ENCODE measurements at places on chromosomes 12 and 14. TPM values are rescaled to one million over a fixed set of nuclear protein-coding genes. Genes with fewer than 3 reads are reported as not detected.

GRCh38 chr12:111759271-111759670 is 7.5 kb upstream of the ALDH2 start:
- no peak overlapping the region for H3K27ac ChIP-seq
- H3K27me3 ChIP-seq: peaks cover 17% of the 10 kb centered on the region
- no peak overlapping the region for H3K4me3 ChIP-seq

DNA sequence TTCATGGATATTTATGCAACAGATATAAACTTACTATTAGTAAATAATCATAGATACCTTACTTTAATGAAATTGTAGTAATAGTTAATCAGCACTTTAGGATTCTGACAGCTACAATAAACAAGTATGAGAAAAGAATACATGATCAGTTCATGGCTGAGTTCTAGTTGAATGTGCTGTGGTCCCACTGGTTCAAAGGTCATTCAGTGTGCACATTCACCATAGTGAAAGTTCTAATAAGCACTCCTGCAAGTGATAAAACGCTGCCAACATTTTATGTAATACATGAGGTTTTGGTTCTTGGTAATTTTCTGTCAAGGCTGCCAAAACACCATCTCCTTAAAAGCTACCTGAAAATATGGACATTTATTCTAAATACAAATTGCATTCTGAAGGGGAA is 92.6 kb downstream of the NUMB start:
- H3K36me3 ChIP-seq: peaks cover 6% of the 10 kb centered on the region
- no peaks in the 10 kb centered on the region for H3K27me3 ChIP-seq
- DNase-seq: no peak
- no peak overlapping the region for H3K4me3 ChIP-seq
- H3K4me1 ChIP-seq: no peaks in the 10 kb centered on the region
- no peak overlapping the region for H3K27ac ChIP-seq

PPP2R5E gene
- 30.0 TPM for total RNA-seq

- no peaks in the 10 kb centered on the region for H3K27me3 ChIP-seq
- no peak overlapping the region for H3K27ac ChIP-seq
- no peak for DNase-seq
- H3K4me1 ChIP-seq: peaks cover 4% of the 10 kb centered on the region
Observed at GRCh38 chr14:61145034-61145902, 135.9 kb downstream of the TMEM30B start.

BATF gene
- total RNA-seq: 178 TPM

- no peak for DNase-seq
- peaks cover 22% of the 10 kb centered on the region for H3K36me3 ChIP-seq
- H3K27ac ChIP-seq: no peak overlapping the region
- no peaks in the 10 kb centered on the region for H3K27me3 ChIP-seq
- no peaks in the 10 kb centered on the region for H3K4me1 ChIP-seq
Observed at GRCh38 chr14:74661726-74662450, 49.9 kb upstream of the LTBP2 start.

DNA sequence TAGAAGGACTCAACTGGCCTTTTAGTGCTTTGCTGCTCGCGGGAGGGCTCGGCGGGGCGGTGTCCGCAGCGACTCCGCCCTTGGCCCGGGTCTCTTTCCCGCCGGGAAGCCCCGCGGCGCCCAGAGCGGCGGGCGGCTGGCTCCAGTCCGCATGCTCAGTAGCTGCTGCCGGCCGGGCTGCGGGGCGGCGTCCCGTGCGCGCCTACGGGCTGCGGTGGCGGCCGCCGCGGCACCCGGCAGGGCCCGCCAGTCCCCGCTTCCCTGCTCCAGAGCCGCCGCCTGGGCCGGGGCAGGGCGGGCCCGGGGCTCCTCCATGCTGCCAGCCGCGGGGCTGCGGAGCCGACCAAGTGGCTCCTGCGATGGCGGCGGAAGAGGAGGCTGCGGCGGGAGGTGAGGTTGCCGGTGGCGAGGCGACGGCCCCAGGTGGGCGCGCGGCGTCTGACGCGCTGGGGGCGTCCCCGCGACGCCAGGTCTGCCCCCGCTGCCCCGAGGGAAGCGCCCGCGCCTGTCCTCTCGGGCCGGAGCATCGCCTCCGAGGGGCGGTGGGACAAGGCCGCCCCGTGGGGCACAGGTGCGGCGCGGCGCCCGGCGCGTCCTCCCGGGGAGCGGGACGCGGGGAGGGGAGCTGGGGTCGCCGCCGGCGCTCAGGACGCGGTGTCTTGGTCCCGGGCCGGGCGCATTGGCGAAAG is at the start of gene BMAL2:
BMAL2 (plus strand) TSS at position 123 of the 689 bp plus-strand sequence; CDS start at position 360, 237 bp downstream.
- H3K27me3 ChIP-seq: peaks cover 31% of the 10 kb centered on the region
- H3K36me3 ChIP-seq: peaks cover 4% of the 10 kb centered on the region
- peak within 1 kb of the TSS; percentile 90 for H3K4me3 ChIP-seq
- peak within 1 kb of the TSS; percentile 74 for H3K27ac ChIP-seq
- peak; percentile 44 for DNase-seq
- H3K4me1 ChIP-seq: peaks cover 34% of the 10 kb centered on the region

- H3K4me3 ChIP-seq: no peak overlapping the region
- no peak for DNase-seq
- H3K4me1 ChIP-seq: no peaks in the 10 kb centered on the region
- no peaks in the 10 kb centered on the region for H3K36me3 ChIP-seq
- H3K27ac ChIP-seq: no peak overlapping the region
Observed at GRCh38 chr12:74619884-74620283, 82.2 kb downstream of the ATXN7L3B start.

SPIC gene
- total RNA-seq: not detected
